ENCODE measurements at places on chromosomes 13 and 19. TPM values are rescaled to one million over a fixed set of nuclear protein-coding genes. Genes with fewer than 3 reads are reported as not detected.

Gene CEBPA
- 1.2 TPM for total RNA-seq

Gene FOXA3
- not detected for total RNA-seq

Gene CLEC17A
- total RNA-seq = not detected

Gene KCTD4
- 0.34 TPM for total RNA-seq

Gene FOSB
- total RNA-seq = 7.5 TPM

Gene ZNF729
- total RNA-seq = not detected

Gene DIAPH3
- 14.1 TPM for total RNA-seq

Gene ERCC1
- total RNA-seq = 217 TPM

Gene PLVAP
- total RNA-seq = not detected
